NCI-H187 treated with DMSO at 0.1 percent for 48 hours (cell line): ENCODE measurements at places on chromosomes 7 and 10.

GRCh38 chr10:72808001-72808400, 85.5 kb upstream of the OIT3 start:
- no peak for DNase-seq

- DNase-seq = no peak
Observed at GRCh38 chr10:133327651-133328357, 8.9 kb downstream of the CALY start.

GRCh38 chr10:2914741-2915140, 152.6 kb upstream of the PFKP start:
- DNase-seq = no peak

DNA sequence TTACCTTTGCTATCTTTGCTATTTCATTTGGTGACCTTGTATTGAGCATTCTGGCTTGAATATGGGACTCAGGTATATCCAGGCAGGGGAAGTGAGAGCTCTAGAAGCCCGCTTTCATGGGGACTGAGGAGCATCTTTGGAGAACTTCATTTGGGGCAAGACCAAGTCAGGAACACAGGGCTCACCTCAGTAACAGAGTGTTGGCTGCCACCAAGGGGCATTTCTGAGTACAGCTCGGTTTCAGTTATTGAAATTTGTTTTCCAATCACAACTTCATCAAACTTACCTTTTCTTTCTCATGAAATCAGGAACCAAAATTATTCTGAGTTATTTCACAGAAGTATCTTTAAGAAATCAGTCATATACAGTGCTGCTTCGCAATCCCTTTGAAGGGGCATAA, 337.2 kb downstream of the C7orf25 start:
- no peak for DNase-seq

- no peak for DNase-seq
Observed at GRCh38 chr7:125618516-125618915, 688.9 kb upstream of the POT1 start.

- DNase-seq = no peak
Observed at GRCh38 chr7:99190359-99191009, 17.4 kb downstream of the KPNA7 start.
